ENCODE measurements at places on chromosomes 4 and X.

DNA sequence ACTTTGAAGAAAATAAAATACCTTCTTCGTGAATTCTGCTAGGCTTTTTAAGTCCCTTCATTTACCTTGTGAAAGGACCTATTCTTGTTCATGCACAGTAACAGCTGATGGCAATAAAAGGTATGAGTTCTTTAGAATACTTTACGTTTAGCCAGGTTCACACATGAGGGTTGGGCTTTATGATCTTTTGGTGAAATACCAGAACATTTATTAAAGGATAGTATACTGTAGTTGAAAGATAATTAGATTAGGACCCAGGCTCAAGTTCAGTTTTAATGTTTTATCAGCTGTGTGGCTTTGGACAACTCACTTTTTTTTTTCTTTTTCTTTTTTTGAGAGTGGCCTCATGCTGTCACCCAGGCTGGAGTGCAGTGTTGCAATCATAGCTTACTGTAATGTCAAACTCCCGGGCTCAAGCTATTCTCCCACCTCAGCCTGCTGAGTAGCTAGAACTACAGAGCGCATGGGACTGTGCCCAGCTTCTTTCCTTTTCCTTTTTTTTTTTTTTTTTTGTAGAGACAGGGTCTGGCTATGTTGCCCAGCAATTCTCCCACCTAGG lies 28.2 kb upstream of the NEIL3 start:
- no peak for DNase-seq

- no peak for DNase-seq
Observed at GRCh38 chrX:24482823-24483415, 17.8 kb downstream of the PDK3 start.

GRCh38 chr4:4521136-4521535 lies 20.7 kb downstream of the STX18 start:
- no peak for DNase-seq

GRCh38 chrX:39302838-39303237 lies 501.6 kb downstream of the MID1IP1 start:
- no peak for DNase-seq

GRCh38 chrX:66638591-66639500 lies at the start of gene EDA2R:
TSS of gene EDA2R (minus strand) at chrX:66639078. CDS start at chrX:66616020, 23,058 bp downstream.
- DNase-seq: peak; percentile 9

GRCh38 chr4:182369211-182369610 lies 126.0 kb downstream of the TENM3 start:
- no peak for DNase-seq

DNA sequence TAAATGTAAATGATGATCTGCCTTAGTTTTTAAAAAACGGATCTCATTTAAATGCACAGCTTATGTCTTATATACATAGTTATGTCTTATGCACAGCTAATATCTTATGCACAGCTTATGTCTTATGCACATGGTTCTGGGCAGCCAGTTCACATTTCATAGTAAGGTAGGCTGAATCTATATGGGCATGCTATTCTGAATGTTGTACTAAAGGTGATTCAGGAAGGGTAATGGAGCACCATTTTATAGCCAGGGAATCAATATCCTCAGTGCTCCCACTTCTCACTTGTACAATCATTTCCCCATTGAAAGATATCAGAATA lies 77.9 kb upstream of the MID1 start:
- no peak for DNase-seq

DNA sequence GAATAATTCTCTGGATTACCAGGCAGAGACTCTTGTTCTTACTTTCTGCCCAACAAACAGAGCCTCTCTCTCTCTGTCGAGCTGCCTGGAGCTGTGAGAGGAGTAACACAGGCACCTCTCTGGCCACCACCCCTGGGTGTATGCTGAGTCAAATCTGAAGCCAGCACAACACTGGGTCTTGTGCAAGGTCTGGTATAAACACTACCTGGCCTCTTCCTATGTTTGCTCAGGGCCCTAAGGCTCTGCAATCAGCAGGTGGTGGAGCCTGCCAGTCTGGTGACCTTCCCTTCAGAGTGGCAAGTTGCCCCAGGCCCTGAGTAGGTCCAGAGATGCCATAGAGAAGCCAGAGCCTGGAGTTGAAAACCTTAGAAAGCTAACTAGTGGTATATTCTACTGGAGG lies 139.9 kb downstream of the CPXCR1 start:
- no peak for DNase-seq

DNA sequence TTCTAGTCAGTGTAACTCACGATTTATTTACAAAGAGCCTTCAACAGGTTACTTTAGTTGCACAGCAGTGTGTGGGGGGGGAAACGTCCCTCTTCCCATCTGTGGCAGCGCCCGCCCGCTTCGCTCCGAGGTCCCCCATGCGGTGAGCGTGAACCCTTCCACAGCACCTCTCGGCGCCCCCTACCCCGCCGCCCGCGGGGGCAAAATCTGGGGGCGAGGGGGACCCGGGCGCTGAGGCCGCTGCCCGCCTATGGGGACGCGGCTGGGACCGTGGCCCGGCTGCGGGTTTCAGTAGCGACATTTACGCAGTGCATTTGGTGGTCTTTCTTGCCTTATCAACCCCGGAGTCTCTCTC lies 6.4 kb downstream of the NKX6-1 start:
- DNase-seq: no peak

- DNase-seq: peak; percentile 6
Observed at GRCh38 chrX:71098302-71098701, 2.7 kb downstream of the FOXO4 start.

GRCh38 chr4:184655889-184656869 lies 6.6 kb downstream of the PRIMPOL start:
- no peak for DNase-seq

GRCh38 chrX:85221361-85221760 lies 22.2 kb downstream of the SATL1 start:
- DNase-seq: no peak

All from SW 1271 (cell line).